Bronchial epithelial cell (primary cell): ENCODE measurements at places on chromosomes 4 and X. TPM values are rescaled to one million over a fixed set of nuclear protein-coding genes. Genes with fewer than 3 reads are reported as not detected.

The DDX3X gene
- 239 and 395 TPM in 2 replicates for total RNA-seq

The SPOCK3 gene
- 0.53 and 1.0 TPM in 2 replicates for total RNA-seq

The TMPRSS11B gene
- total RNA-seq, result 0.79 and 2.3 TPM in 2 replicates

DNA sequence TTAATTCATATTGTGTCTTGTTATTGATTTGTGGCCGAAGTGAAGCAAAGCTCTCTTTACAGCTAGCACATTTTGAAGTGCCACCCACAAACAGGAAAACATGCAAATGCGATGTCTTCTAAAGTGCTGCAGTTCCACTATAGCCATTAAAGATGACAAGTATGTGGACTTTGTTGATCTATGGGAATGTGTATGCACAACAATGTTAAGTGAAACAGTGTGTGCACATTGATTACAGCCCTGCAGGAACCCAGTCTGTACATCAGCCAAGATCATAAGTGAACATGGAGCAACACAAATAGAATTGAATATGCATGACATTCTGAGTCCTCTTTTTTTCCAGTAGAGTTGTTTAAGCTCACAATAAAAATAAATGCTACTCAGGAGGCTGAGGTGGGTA lies 43.0 kb downstream of the TFDP3 start:
- DNase-seq, result no peak

GRCh38 chrX:75781611-75782010 lies 3.4 kb downstream of the MAGEE2 start:
- DNase-seq, result no peak

- DNase-seq, result no peak
Measured at GRCh38 chr4:110926841-110927400, 304.0 kb upstream of the PITX2 start.
